Memory B cell (primary cell): ENCODE measurements at places on chromosomes 6 and 20.

- no peak for DNase-seq
Measured at GRCh38 chr6:6962699-6963098, 145.1 kb upstream of the RREB1 start.

GRCh38 chr6:30234356-30234755 is 21.1 kb upstream of the TRIM26 start:
- no peak for DNase-seq

DNA sequence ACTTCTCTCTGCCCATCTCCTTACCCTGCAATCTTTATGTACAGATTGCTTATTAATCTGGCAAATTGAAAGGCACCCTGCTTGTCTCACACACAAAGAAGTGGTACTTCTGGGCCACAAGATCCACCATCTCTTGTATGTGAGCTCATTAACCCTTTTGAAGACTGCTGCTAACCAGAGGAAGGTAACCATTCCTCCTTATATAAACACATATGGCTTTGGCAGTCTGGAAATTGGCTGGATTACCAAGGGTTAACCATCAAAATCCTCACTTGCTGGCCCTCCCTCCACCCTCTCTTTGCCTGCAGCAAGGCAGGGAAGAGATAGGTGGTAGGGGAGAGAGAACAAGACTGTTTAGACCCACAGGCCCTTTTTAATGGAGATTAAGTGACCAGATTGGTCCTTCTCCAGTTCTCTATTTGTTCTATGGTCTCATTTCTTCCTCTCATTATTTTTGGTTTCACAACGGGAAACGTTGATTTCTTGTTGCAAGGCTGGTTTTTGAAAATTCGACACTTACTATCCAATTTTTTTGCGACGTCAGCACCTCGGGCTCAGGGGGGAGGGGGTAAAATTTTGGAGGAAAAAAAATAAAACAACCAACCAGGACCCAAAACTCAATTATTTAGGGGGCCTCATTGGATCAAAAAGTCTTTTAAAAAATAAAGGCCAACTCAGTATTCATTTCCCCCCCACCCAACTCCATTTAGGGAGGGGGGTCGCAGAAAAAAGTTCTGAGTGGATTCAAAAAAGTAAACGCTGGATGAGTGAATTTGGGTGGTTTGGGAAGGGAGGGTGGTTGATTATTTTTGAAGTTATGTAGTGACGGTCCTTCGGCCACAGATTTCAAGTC is 859 bp downstream of the PPP1R10 start:
- DNase-seq: peak; percentile 48

GRCh38 chr6:143224516-143224915 is 163.8 kb downstream of the AIG1 start:
- DNase-seq: no peak

- no peak for DNase-seq
Measured at GRCh38 chr6:156866220-156867015, 89.2 kb downstream of the ARID1B start.

DNA sequence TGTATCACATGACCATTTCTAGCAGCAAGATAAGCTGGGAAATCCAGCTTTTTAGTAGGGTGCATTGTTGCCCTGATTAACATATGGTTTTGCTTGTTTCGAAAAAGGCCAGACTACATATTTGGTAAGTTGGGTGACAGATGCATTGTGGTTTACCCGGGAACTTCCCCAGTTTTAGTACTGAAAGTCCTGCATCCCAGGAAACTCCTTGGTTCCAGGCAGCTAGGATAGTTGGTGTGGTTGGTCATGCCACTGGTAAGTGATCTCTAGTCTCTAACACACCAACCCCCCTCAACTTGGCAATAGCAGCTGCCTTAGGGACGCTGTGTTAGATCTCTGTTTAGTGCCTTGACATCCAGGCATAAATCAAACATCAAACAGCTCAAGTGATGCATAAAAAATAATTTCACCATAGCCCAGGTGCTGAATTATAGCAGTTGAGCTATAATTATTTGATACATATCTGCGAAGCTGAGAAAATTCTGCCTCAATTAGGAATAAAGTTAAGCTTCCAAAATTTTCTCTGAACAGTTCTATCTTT is 216.5 kb downstream of the TFAP2C start:
- DNase-seq: no peak

DNA sequence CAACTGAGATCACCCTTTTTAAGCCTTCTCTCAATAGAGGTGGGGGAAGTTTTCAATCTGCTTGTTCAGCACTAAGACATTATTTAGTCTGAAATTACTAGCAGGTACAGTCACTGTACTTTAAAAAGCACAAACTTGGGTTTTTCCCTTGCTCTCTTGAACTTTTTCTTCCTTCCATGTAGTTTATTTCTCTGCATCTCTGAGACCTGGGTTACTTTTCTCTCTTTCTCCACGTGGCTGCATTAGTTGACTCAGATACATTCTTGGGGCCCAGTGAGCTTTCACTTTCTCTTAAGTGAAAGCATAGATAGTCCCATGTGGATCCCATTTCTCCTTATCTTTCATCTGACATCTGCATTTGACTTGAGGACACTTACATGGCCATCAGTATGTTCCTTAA is 433.9 kb upstream of the MAP3K7 start:
- no peak for DNase-seq

DNA sequence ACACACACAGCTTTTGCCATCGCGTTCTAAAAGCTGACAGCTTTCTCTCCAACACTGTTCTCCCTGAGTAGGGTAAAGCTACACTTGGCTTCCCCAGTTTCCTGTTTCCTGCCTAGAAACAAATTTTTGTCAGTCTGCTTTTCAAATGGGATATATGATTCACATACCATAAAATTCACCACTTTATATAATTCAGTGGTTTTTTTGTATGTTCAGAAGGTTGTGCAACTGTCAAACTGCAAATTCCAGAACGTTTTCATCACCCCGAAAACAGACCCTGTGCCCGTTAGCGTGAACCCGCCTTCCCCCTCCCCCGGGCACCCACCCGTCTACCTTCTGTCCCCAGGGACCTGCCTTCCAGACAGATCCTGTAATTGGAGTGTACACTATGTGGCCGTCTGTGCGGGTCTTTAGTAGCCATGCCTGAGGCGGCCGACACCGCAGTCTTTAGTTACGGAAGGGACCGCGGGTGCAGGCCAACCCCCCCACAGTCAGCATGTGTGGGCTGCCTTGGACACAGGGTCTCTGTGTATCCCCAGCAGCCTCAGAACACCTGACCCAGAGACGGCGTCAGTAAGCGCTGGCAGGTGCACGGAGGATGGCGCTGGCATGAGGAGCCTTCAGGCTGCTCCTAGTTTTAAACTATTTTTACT is 16.6 kb downstream of the HRH3 start:
- DNase-seq: no peak

GRCh38 chr6:149925974-149926777 is 3.3 kb upstream of the RAET1G start:
- DNase-seq: peak; percentile 63

DNA sequence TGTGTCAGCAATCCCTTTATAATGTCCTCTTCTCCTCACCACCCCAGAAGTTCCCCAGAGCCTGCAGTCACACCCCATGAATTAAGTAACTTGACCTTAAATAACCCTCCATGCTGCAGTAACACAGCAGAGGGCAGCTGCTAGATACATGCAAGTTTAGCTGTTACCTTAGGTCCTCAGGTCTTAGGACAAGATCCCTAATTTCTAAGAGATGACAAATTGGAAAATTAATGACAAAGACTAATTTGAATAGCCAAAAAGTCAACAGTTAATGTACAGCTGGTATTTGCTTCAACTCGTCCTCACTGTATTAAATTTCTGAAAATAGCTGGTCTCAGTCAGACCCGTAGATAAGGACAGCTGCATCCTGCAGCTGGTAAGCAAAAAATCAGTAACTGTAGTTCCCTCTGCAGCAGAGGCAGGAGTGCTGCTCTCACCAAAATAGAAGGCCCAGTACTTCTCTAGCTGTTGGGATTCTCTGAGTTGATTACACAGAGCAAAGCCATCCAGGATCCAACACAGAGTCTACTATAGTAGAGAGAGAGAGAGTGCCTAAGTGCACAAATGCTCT is 62.4 kb downstream of the TNFRSF21 start:
- no peak for DNase-seq

DNA sequence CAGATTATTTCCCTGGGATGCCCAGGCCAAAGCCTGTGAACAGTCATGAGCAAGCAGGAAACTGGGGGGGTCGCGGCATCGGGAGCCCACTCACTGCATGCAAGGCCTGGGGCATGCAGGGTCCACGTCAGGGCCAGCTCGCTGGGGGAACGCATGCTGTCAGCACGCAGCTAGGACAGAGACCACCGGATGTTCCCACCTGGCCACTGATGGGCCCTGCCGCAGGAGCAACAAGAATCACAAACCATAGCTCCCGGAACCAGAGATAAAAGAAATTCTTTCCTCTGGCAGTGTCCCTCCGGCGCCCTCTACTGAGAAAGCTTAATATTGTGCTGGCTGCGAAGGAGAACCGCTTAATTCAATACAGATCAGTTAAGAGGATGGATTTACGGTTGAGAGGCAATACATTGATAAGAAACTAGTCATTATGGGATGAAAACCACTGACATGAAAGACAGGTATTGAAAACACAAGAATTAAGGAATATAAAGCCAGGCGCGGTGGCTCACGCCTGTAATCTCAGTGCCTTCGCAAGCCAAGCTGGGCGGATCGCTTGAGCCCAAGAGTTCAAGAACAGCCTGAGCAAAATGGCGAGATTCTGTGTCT is 32.6 kb downstream of the C6orf15 start:
- peak; percentile 63 for DNase-seq

- DNase-seq: no peak
Measured at GRCh38 chr6:159686040-159686439, 7.0 kb downstream of the SOD2 start.

- DNase-seq: no peak
Measured at GRCh38 chr6:46849361-46849690, 56.1 kb downstream of the MEP1A start.

GRCh38 chr20:41889126-41889843 is 271.1 kb upstream of the CHD6 start:
- no peak for DNase-seq

DNA sequence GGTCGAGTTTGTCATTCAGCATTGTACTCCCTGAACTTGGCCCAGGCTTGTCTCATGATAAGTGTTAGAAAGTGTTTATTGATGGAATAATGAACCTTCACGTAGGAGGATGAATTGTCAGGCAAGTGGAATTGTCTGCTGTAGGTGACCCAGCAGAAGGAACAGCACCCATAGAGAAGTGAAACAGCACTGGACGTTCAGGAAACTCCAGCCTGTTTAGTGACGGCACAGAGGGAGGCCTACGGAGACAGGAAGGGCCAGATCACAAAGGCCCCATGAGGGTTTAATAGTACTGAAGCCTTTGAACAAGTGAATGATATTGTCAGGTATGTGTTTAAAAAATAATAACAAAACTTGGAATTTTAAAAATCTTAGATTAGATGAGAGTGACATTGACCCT is 2.9 kb downstream of the STX11 start:
- no peak for DNase-seq

- DNase-seq: no peak
Measured at GRCh38 chr6:14766391-14766994, 479.4 kb upstream of the JARID2 start.

DNA sequence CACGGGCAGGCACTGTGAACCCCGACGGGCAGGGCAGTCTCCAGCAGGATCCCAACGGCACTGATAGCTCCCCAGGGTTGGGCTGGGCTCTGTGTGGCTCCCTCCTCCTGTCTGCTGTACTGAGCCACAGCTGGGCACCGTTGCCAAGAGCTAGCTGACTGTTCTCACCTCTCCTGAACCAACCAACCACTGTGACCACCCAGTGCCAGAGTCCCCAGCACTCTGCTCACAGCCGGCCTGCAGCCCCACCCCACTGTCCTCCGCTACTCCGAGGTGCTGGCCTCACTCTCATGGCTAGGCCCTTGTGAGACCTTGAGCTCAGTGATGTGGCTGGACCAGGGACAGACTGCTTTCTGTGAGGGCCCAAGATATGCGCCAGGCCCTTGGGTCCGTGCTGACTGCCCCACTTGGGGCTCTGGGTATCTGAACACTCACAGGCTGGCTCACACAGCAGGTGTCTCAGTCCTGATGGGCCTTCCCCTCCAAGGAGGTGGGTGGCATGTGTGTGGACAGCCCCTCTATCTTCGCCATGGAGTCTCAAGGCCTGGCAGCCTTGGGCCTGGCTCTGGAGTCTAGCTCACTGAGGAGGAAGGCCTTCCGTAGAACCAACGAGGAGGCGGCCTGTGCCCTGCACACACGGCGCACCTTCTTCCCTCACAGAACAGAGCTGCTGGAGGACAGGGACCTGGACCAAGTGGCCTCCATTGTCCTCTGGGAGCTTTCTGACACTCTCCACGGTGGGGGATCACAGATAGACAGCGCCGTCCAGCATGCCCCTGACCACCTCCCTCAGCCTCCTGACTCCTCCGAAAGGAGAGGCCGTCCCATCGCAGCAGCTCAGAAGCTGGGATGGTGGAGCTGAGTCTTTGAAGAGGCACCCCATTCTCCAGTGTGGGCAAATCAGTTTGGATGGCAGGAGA is 53.5 kb downstream of the TCP11 start:
- no peak for DNase-seq

DNA sequence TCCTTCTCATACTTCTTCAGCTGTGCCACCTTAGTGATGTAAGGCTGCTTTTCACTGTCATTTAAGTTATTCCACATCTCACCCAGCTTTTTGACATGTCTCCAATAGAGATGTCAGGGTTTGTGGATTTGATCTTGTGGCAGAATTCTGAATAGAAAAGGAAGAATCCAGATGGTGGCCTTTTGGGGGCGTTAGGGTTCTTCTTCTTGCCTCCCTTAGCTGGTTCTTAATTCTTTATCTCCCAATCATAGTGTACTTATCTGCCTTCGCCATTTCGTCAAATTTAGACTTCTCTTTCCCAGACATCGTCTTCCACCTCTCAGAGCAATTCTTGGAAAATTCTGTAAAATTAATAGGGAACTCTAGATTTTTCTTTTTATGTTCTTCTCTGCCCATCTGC is 422.9 kb downstream of the GJA1 start:
- DNase-seq: no peak

- DNase-seq: no peak
Measured at GRCh38 chr20:37328149-37328945, 17.6 kb upstream of the SRC start.

DNA sequence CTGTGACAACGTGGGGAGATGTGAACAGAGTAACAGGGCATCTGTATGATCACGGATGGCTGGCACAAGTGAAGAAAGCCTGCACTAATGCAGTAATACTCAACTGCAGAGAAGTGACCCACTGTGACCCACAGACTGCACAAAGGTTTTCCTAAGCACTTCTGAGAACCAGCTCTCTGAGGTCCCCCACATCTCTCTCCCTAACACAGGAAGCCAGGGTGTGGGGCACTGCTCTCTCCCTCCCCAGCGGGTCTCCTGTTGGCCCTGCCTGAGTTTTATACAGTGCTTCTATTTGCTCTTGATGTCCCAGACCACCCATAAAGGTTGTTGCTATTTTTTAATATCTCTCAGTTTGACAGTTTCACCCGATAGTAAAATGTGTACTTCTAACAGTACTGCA is 11.3 kb downstream of the APMAP start:
- DNase-seq: no peak
